ENCODE measurements at places on chromosomes 3 and 15.

- DNase-seq, result no peak
Observed at GRCh38 chr3:115323380-115323779, 176.3 kb upstream of the ZBTB20 start.

GRCh38 chr3:11539677-11540076, 104.0 kb downstream of the VGLL4 start:
- no peak for DNase-seq

DNA sequence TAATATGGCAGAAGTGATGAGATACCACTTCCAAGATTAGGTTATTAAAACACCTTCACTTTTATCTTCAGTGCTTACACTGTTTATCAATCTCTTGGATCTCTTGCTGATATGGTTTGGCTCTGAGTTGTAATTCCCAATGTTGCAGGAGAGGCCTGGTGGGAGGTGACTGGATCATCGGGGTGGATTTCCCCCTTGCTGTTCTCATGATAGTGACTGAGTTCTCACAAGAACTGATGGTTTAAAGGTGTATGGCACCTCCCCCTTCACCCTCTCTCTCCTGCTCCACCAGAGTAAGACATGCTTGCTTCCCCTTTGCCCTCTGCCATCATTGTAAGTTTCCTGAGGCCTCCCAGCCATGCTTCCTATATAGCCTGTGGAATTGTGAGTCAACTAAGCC, 11.8 kb downstream of the GOLIM4 start:
- no peak for DNase-seq

GRCh38 chr3:106172780-106173179, 304.0 kb upstream of the CBLB start:
- DNase-seq, result peak; percentile 31

DNA sequence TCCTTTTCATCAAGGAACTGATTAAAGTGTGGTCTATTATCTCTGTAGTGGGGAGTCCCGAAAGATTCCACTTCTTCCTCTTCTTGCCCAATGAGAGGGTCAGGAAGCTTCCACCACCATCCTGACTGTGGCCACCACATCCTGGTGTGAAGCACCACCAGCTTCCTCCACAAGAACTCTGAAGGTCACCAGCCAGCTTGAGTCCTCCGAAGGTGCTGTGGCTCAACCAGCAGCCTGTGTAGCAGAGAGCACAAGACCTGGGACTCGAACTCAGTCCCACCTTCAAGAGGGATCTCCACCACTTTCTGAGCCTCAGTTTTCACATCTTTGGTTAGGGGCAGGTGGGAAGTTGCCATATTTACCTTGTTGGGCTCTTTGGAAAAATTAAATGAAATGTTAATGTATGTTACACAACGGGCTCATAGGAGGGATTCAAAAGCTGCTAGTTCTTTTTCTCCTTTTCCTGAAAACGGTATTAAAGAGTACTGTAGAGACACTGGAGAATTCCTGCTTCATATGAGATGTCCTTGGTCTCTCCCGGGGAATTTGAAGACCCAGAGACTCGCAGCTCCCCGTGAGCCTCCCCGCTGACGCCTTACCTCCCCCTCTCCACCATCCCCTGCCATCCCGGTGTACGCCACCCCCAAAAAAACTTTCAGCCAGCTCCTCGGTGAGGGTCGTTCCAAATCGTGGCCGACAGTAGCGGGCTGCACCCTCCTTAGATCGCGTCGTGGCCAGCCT, 816 bp upstream of the ACAN start:
- DNase-seq, result no peak

DNA sequence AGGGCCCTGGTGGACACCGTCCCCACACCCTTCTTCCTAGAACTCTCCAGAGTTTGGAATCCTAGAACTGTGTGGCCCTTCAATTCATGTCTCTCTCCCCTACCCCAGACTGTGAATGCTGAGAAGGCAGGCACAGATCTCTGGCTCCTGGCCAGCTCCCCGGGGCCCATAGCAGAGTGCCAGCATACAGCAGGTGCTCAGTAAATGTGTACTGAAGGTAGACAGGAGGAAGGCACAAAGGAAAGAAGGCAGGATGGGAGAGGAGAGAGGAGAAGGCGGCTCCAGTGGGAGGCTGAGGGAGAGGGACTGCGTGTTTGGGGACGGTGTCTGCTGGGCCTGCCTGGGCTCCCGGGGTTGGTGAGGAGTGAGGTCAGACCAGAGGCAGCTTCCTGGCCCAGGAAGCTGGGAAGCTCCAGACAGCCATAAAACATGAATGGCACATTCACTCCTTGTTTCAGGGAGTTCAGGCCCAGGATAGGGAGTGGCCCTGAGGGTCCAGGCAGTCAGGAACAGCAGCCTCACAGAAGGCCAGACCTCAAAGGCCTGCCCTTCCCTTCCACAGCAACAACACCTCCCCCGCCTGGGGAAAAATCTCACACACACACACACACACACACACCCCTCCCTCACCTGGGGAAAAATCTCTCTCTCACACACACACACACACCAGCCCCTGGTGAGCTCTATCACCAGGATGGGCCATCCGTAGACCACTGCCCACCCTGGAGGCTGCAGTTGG, 137.1 kb upstream of the PRR20G start:
- no peak for DNase-seq

- DNase-seq, result no peak
Observed at GRCh38 chr3:125386811-125387210, 11.7 kb upstream of the ZNF148 start.

- no peak for DNase-seq
Observed at GRCh38 chr3:25349828-25350724, 78.0 kb upstream of the RARB start.

GRCh38 chr15:100593431-100593830, 8.6 kb downstream of the LINS1 start:
- no peak for DNase-seq

GRCh38 chr15:77031376-77032050, 36.6 kb downstream of the PSTPIP1 start:
- no peak for DNase-seq

DNA sequence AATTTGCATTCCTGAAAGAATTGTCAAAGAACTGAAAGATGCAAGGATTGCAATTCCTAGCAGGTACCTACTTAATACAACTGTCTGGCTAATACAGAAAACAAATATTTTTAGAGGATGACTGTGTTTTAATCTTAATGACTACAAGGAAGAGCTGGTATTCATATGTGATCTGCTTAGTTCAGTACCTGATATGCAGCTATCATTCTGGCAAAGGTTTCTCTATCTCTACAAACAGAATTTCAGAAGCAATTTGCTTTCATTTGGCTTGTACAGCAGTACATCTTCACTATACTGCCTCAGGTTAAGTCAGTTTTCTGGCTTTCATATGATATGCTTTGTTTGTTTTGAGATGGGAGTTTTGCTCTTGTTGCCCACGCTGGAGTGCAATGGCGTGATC, 51.3 kb downstream of the TBL1XR1 start:
- no peak for DNase-seq

GRCh38 chr3:147654827-147655226, 245.7 kb downstream of the ZIC1 start:
- DNase-seq, result no peak

GRCh38 chr15:65845826-65846519, 23.3 kb upstream of the RAB11A start:
- DNase-seq, result no peak

DNA sequence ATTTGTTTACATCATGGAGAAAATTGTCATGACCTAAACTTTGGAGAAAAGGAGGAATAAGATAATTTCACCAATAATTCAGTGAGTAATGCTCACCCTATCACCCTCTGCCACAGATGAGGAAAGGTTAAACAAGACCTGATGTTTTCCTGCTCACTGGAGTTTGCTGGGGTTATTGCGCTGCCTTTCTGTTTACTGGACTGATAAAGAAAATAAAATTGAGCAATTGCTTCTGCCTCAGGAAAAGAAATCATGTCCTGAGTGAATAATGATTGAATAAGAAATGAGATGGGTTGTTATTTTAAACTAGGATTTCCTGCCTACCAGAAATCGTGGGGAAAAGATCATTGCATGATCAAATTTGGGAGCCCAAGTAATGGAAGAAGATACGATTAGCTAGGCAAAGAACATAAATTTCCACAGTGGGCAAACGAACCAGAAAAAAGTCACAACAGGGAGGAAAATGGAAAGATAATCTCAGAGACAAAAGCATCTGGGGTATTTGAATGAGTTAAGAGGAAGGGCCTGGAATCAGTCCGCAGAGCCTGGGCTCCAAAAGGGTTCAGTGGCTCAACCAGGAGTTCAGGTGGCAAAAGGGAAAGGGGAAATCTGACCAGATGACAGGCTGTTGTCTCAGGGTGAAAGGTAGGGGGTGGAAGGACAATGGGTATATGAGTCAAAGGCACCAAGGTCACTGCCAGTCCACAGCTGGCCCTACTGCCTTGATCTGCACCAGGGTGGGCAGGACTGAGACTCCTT, 146.8 kb downstream of the FAM43A start:
- DNase-seq, result no peak

- DNase-seq, result no peak
Observed at GRCh38 chr3:150292891-150293290, 115.2 kb upstream of the TSC22D2 start.

DNA sequence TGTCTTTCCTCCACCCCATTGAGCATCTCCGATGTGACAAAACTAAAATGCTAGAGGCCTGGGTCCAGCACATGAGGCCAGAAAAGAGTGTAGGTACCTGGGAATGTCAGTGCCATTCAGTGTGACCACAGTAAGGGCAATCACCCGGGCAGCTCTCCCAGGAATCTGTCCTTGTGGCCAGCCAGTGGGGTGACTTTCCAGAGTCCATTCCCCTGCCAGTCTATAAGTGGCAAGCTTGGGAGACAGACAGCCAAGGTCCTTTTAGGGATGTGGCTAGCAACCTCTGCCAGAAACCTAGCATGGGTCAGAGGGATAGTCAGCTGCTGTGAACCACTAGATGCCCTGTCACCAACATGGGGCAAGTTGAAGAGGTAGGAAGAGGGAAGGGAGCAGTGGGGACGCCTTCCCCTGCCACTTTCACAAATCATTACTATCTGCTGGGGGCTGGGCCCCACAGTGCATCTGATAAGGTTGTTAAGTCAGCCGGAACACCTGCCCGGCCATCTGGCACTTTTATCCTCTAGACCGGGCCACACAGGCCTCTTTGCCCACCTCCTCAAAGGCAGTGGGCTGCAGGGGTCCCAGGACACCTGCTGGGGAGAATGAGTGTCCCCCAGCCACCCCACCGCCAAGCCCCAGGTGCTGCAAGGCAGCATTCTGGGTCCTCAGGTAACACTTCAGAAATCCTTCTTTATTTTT, 24.8 kb upstream of the DET1 start:
- DNase-seq, result no peak

GRCh38 chr3:177513815-177514610, 316.7 kb upstream of the TBL1XR1 start:
- no peak for DNase-seq

- no peak for DNase-seq
Observed at GRCh38 chr15:82854554-82854953, 45.1 kb downstream of the WHAMM start.

DNA sequence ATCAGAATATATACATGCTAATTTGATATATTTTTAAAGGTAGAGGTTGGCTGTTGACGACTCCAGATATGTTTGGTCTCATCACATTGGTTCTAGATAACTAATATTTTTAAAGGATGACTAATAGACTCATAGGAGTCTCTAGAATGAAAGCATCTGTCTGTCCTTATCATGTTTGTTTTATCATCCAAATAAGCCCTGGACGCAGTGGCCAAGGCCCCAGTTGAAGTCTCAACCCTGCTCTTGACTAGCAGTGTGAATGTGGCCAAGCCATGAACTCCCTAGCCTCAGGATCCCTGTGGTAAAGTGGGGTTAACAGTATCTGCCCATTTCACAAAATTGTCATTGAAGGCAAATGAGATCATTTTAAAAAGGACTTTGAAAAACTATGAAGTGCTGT, 53.6 kb downstream of the ABHD2 start:
- no peak for DNase-seq

- no peak for DNase-seq
Observed at GRCh38 chr3:195999896-196000295, 82.0 kb downstream of the TFRC start.

- DNase-seq, result no peak
Observed at GRCh38 chr15:56837273-56837672, 81.2 kb upstream of the TCF12 start.

DNA sequence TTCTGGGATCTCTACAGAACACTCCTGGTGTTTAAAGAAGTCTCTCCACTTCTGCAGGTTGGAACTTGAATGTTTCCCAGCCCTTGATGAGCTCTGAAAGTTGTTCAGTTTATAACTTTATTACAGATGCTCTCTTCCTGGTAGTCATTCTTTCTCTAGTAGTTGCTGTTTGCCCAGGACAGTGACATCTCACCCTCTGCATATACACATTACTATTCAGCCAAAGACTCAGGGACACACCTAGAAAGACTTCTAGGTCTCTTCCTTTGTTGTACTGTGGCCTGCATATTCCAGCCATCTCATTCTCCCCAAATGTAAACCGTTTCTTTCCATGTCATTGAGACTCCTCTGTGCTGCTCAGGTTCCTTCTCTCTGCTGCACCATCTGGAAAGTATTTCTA, 76.7 kb downstream of the MITF start:
- no peak for DNase-seq

DNA sequence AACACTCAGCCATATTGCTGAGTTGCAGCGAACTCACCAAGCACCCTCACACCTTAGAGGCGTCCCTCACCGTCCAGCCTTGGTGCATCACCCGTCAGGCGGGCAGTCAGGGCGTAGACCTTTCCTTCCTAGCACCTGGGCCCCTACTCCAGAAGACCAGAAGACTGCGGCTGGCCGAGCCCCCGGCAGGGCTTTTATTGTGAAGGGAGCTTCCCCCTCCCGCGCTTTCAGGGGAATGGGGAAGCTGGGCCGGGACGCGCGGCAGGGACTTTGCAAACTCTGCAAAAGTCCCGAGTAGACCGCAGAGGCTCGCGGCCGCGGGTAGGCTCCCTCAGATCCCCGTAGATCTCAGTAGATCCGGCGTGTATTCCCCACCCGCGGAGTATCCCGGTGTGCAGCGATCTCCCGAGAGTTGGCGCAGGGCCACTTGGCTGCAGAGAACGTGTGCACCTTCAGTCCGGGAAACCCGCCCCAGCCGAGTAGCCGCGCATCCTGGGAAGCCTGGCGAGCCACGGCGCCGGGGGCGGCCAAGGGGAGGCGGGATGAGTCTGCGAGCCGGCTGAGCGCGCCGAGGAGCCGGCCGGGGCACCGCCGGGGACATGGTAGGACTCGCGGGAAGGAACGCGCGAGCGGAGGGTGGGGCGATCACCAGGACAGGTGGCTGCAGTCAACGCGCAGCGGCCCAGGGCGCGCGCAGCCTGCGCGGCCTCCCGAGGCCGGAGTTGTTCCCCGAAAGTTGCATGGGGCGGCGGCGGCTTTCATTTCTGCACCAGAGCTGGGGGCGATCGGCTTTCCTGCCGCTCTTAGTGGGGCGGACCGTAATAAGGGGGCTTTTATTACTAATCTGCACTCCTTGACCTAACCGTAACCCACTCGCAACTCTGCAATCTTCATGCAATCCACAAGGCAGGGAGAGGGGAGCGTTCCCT, at the start of gene GASK1A:
GASK1A (plus strand) TSS at position 268 of the 929 bp plus-strand sequence; CDS start at position 600, 332 bp downstream.
- DNase-seq, result no peak

DNA sequence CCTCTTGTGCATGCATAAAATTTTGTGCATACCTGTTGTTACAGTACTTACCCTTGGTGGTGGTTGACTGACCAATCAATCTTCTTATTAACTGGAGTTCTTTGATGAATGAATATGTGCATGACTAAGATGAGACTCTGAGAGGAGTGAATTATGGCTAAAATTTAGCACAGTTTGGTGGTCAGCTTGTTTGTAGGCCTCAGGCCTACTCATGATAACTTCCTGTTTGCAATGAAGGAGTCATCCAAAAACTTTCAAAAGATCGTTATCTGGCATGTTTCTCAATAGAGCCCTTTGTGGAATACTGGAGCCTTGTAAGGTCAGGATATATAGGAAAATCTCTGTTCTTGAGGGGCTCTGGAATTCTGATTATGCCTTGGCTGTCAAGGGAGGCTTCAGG, 66.5 kb downstream of the LEKR1 start:
- no peak for DNase-seq
